ENCODE measurements at places on chromosomes 4 and X. TPM values are rescaled to one million over a fixed set of nuclear protein-coding genes. Genes with fewer than 3 reads are reported as not detected.

DNA sequence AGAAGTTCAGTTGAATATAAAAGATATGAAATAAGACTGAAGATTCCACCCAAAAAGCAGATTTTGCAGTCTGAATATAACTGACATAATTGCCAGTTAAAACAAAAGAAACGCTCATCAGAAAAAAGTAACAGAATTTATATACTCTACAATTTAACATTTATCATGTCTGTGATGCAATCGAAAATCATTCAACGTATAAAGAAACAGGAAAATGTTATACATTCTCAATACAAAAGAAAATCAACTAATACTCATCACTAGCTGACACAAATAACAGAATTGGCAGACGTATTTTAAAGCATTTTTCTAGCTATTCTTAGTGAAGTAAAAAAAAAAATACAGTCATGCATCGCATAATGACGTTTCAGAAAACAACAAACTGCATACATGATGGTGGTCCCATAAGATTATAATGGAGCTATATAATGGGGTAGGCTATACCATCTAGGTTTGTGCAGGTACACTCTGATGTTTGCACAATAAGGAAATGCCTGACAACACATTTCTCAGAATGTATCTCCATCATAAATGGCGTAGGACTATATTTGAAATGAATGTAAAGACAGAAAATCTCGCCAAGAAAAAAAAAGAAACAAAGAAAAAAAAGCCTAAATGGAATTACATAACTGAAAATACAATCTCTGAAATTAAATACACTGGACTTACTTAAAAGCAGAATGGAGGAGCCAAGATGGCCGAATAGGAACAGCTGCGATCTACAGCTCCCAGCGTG lies 34.3 kb downstream of the OR13H1 start:
- peaks cover 3% of the 10 kb centered on the region for H3K27me3 ChIP-seq
- no peaks in the 10 kb centered on the region for H3K4me1 ChIP-seq
- no peak overlapping the region for H3K27ac ChIP-seq
- no peaks in the 10 kb centered on the region for H3K36me3 ChIP-seq
- H3K4me3 ChIP-seq, result no peak overlapping the region

DNA sequence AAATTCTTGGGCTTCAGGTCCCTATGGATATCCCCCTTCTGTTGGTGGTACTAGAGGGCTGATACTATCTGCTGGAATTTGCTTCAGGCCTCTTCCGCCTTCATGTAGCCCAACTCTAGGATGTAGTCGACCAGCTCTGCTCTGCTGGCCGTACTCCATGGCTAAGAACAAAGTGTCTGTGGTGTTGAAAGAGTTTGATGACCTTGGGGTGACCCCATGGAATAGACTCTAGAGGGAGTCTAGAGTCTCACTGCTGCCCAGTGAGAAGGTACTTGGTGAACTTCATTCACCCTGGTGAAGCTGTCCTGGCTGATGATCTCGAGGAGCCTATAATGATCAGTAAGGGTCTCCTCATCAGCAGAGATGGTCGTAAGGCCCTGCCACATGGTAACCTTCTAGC lies 11.7 kb downstream of the SOWAHB start:
- H3K4me1 ChIP-seq, result no peaks in the 10 kb centered on the region
- peaks cover 4% of the 10 kb centered on the region for H3K27me3 ChIP-seq
- H3K27ac ChIP-seq, result no peak overlapping the region
- no peaks in the 10 kb centered on the region for H3K36me3 ChIP-seq
- DNase-seq, result no peak
- no peak overlapping the region for H3K4me3 ChIP-seq

DNA sequence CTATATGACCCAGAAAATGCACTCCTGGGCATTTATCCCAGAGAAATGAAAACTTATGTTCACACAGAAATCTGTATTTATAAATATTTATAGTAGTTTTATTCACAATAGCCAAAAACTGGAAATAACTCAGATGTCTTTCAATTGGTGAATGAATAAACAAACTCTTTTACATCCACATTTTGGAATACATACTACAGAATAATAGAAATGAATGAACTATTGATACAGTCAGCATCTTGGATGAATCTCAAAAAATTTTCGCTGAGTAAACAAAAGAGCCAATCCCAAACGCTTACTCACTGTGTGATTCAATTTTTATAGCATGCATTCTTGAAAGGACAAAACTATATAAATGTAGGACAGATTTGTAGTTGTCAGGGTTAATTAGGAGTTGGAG lies 75.1 kb upstream of the HTR2C start:
- no peak overlapping the region for H3K27ac ChIP-seq
- H3K27me3 ChIP-seq, result no peaks in the 10 kb centered on the region
- DNase-seq, result no peak
- H3K4me1 ChIP-seq, result no peaks in the 10 kb centered on the region
- no peak overlapping the region for H3K4me3 ChIP-seq

- H3K4me1 ChIP-seq, result no peaks in the 10 kb centered on the region
- peaks cover under 1% of the 10 kb centered on the region for H3K27me3 ChIP-seq
- H3K4me3 ChIP-seq, result no peak overlapping the region
- H3K27ac ChIP-seq, result no peak overlapping the region
- no peak for DNase-seq
- no peaks in the 10 kb centered on the region for H3K36me3 ChIP-seq
Observed at GRCh38 chr4:158025131-158025530, 147.7 kb downstream of the GASK1B start.

- H3K4me1 ChIP-seq, result no peaks in the 10 kb centered on the region
- DNase-seq, result no peak
- no peak overlapping the region for H3K4me3 ChIP-seq
- no peak overlapping the region for H3K27ac ChIP-seq
- H3K27me3 ChIP-seq, result no peaks in the 10 kb centered on the region
Observed at GRCh38 chr4:95531141-95531540, 17.6 kb downstream of the UNC5C start.

- no peaks in the 10 kb centered on the region for H3K4me1 ChIP-seq
- DNase-seq, result no peak
- H3K27me3 ChIP-seq, result no peaks in the 10 kb centered on the region
- no peak overlapping the region for H3K27ac ChIP-seq
Observed at GRCh38 chr4:125594056-125594602, 279.4 kb downstream of the FAT4 start.

DNA sequence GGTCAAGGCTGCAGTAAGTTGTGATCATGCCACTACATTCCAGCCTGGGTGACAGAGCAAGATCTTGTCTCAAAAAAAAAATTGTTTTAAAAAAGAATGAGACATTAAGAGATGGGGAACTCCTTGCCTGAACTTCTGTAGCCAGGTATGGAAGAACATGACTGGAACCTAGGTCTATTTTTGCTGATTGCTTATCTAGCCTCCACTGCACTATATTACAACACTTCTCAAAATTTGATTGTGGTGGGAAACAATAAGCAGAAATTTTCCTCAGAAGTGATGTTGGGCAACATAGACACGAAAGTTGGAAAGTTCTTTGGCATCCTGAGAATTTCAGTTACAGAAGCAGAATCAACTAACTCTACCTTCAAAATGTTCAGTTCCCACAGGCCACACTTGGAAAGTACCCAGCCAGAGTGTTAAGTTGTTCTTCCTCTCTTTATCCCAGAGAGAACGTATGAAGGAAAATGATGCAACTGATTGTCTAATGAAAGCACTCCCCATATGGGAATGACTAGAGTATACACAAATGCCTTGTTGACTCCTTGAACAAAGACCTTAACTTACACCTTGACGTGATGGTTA lies 50.0 kb downstream of the LUZP4 start:
- H3K36me3 ChIP-seq, result no peaks in the 10 kb centered on the region
- no peak for DNase-seq
- H3K4me1 ChIP-seq, result no peaks in the 10 kb centered on the region
- H3K27me3 ChIP-seq, result no peaks in the 10 kb centered on the region
- H3K4me3 ChIP-seq, result no peak overlapping the region

GRCh38 chr4:169662206-169662605 lies 41.8 kb downstream of the CLCN3 start:
- peaks cover 28% of the 10 kb centered on the region for H3K4me1 ChIP-seq
- H3K27me3 ChIP-seq, result no peaks in the 10 kb centered on the region
- peaks cover 16% of the 10 kb centered on the region for H3K36me3 ChIP-seq
- no peak overlapping the region for H3K27ac ChIP-seq
- no peak for DNase-seq

DNA sequence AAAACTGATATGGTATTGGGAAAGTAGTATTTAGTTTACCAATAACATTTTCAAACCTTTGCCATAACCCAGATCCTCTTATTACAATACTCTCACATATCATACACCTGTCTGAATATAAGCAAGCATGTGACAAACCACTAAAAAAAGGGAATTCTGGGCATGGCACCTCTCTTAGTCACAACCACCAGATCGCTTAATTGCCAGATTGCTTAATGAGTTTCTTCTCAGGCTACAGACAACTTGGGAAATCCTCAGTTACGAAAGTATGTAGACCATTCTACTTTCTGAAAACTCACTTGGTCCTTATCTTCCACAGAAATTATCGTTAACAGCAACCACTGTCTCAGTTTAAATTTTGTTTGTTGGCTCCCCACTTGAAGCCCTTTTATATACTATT lies 2.1 kb downstream of the NAF1 start:
- no peak for DNase-seq
- peaks cover 52% of the 10 kb centered on the region for H3K4me1 ChIP-seq
- H3K4me3 ChIP-seq, result peak overlapping the region; percentile 75
- H3K27ac ChIP-seq, result no peak overlapping the region

- H3K36me3 ChIP-seq, result peaks cover 26% of the 10 kb centered on the region
- no peak overlapping the region for H3K27ac ChIP-seq
Observed at GRCh38 chr4:168304744-168305459, 13.7 kb downstream of the DDX60 start.

DNA sequence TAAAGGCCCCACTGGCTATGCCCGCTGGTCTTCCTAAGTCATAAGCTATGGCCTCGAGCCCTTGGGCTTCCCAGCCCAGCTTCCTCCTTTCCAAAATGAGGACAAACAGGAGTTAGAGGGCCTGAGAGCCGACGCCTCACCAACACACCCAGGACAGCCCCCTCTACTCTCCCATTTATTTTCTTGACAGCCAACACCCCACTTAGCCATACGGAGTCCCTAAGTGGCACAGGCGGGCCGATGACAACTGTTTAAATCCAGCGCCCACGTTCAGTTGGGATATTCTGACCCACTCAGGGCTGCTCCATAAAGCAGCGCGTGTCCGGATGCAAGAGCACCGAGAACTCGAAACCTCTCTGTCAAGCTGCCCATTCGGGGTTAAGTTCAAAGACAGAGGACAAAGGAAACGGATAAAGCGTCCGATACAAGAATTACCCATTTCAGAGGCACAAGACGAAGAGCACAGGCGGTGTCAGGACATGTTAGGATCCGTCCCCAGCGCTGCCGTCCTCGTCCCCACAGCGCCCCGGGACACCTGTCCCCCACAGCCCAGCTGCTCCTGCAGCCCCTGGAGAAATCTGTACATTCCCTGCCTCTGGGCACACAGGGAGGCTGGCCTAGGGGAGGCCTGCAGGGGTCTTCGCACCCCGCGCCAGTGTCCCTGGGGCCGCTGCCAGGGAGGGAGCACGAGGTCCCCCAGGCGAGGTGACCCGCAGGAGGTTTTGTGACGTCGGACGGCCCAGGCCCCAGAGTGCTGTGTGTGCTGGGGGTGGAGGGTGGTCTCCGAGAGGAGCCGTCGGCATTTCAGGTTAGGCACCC lies 1.2 kb downstream of the PRKX start:
- peaks cover 21% of the 10 kb centered on the region for H3K4me1 ChIP-seq
- peak overlapping the region; percentile 95 for H3K27ac ChIP-seq
- peak; percentile 21 for DNase-seq
- peak overlapping the region; percentile 96 for H3K4me3 ChIP-seq
- peaks cover 12% of the 10 kb centered on the region for H3K36me3 ChIP-seq
- H3K27me3 ChIP-seq, result no peaks in the 10 kb centered on the region

DNA sequence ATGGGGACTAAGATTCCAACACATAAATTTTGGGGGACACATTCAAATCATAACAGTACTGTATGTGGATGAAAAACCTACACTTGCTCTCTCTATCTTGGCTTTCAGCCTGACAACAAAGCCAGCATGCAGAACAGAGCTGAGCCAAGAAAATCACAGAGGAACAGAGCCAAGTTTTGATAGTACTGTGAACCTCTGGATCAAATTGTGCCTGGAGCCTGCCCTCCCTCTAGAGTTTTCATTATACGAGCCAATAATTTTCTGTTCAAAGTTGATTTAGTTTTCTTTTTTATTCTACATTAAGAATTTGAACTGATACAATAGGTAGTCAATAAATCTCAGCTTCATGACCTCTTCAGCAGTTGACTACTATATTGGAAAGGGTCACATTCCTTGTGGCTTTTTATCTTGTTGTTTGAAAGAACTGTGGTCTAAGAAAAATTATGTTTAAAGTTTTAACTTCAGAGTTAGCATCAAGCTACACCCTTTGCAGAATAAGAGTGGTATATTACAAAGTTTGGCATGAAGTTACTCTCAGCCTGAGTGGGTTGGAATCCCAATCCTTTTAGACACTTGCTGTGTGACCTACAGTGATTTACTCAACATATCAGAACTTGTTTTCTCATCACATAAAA lies 31.1 kb downstream of the GRID2 start:
- DNase-seq, result no peak
- H3K4me1 ChIP-seq, result no peaks in the 10 kb centered on the region
- H3K27ac ChIP-seq, result no peak overlapping the region
- H3K36me3 ChIP-seq, result no peaks in the 10 kb centered on the region

GRCh38 chr4:67198727-67199126 lies 346.6 kb downstream of the CENPC start:
- H3K36me3 ChIP-seq, result no peaks in the 10 kb centered on the region
- H3K4me1 ChIP-seq, result no peaks in the 10 kb centered on the region
- no peaks in the 10 kb centered on the region for H3K27me3 ChIP-seq
- H3K4me3 ChIP-seq, result no peak overlapping the region

DNA sequence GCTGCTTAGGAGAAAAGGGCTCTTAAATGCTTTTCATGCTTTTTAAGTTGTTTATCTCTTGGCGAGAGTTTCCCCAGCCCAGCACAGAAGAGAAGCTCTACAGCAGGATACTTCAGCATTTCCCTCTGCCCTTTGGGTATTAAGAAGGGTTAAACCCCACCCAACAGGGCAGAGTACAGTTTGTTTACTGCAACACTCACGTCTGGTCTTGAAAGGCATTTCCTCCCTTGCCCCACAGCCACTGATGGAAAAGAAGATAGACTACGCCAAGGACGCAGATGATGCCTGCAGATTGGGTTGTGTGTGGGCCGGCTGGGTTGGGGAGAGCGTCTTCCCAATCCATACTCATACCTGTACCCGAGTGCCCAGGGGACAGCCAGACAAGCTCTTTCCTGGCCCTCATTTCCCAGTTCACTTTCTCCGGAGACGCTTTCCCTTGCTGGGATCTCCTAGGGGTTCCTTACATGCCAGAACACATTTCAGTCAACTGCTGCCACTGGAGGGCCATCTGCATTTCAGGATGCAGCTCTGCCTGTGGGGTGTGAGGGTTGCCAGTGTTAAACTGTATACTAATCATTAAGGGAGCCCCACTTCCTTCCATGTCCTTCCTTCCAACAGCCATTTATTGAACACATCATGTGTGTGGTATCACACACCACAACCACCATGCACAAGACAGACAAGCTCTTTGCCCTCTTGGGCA lies 96.5 kb upstream of the DHX15 start:
- no peaks in the 10 kb centered on the region for H3K36me3 ChIP-seq
- no peak overlapping the region for H3K4me3 ChIP-seq
- H3K27me3 ChIP-seq, result peaks cover 19% of the 10 kb centered on the region
- no peaks in the 10 kb centered on the region for H3K4me1 ChIP-seq
- H3K27ac ChIP-seq, result no peak overlapping the region
- DNase-seq, result no peak

- DNase-seq, result no peak
- H3K27me3 ChIP-seq, result peaks cover 6% of the 10 kb centered on the region
- peaks cover 7% of the 10 kb centered on the region for H3K36me3 ChIP-seq
- no peak overlapping the region for H3K27ac ChIP-seq
- H3K4me3 ChIP-seq, result no peak overlapping the region
Observed at GRCh38 chr4:87239821-87240220, 19.4 kb upstream of the KLHL8 start.

The MAP9 gene
- 8.3 TPM for total RNA-seq

The SPACA5B gene
- total RNA-seq, result not detected

The MAGEA8 gene
- not detected for total RNA-seq

The SFRP2 gene
- not detected for total RNA-seq

The CWH43 gene
- total RNA-seq, result not detected

The PAGE2 gene
- total RNA-seq, result not detected

Measured in activated CD4-positive, alpha-beta memory T cell treated with anti-CD3 and anti-CD28 coated beads for 36 hours (primary cell).